GM12892 (cell line): ENCODE measurements at places on chromosomes 2 and 18.

DNA sequence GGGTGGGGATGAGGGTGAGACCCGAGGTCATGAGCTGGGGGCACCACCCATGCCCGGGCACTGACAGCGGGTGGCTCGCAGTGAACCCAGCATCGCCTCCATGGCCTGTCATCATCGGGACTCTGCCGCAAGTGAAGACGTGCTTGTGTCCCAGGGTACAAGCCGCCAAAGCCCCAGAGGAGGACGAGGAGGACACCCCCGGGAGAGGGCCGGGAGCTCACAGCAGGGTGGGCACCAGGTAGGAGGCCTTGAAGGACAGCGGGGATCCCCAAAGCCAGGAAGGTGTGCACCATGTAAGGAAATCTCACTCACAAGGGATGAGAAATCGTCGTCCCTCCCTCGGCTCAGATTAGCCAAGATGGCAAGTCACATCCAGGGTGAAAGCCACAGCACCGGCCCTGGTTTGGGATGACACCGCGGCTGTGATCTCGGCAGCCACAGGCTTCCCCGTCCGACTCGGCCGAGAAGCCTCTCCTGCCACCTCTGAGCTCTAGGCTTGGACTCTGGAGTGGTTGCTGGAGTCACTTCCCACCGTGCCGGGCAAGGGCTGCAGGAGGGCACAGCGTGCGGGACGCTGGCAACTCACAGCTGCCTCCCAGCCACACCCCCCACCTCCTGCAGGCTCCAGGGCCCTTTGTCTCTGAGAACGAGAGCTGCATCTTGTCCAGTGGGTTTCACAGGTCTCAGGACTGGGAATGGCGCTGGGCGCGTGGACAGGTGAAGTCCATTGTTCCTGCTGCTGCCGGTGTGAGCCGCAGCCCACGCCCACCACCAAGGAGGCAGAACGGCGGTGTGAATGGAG, 81.6 kb upstream of the CTDP1 start:
- DNase-seq: no peak

GRCh38 chr18:59060551-59060950, 79.1 kb upstream of the SEC11C start:
- no peak for DNase-seq

DNA sequence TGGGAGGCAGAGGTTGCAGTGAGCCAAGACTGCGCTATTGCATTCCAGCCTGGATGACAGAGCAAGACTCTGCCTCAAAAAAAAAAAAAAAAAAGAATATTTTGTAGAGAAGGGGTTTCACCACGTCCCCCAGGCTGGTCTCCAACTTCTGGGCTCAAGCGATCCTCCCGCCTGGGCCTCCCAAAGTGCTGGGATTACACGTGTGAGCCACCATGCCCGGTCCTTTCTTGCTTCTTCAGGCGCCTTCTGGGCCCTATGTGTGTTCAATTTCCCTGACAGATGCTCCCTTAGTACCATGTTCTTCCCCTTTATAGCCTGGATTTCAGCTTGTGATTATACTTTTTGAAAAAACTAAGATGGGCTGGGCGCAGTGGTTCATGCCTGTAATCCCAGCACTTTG, 9.8 kb downstream of the ZFP36L2 start:
- no peak for DNase-seq

GRCh38 chr18:9637036-9637767, 22.8 kb upstream of the PPP4R1 start:
- DNase-seq: no peak

DNA sequence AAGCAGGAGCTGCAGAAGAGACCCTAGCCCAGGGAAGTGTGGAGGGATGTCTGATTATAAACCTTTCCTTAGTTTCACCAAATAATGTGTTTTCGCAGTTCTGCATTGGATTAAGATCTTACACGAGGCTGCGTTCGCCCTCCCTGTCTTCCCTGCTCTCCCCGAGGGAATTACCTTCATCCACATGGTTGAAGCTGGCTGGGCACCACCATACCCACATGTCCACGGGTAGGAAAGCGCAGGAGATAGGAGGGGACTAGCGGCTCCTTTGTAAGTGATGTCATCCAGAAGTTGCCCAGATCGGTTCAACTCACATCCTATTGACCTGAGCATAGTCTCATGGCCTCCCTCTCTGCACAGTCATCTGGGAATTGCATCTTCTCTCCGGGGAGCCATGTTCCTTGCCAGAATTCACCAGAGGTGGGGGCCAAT, 1.1 kb downstream of the TTL start:
- DNase-seq: no peak

DNA sequence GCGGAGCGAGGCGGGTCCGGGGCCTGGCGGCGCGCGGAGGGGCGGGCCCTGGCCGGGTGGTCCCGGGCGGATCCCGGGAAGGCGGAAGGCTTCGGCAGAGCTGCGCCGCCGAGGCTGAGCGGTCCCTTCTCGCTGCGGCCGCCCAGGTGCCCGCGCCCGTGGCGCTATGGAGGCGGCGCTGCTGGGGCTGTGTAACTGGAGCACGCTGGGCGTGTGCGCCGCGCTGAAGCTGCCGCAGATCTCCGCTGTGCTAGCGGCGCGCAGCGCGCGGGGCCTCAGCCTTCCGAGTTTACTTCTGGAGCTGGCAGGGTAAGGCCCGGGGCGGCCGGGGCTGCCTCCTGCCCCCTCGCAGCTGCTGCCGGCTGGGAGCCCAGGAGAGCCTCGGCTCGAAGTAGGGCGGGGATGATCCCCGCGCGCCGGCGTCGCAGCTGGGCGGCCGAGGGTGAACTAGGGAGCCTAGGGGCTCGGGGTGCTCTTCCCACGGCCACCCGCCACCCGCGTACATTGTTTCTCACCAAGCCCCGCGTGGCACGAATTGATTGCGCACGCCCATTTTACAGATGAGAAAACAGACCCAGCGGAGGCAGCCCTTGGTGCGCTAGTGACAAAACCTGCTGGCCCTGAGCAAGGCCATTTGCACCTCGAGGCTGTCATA, at the start of gene SLC66A3:
SLC66A3 (plus strand) TSS at position 87 of the 655 bp plus-strand sequence; CDS start at position 167, 80 bp downstream.
- peak; percentile 40 for DNase-seq

- DNase-seq: no peak
Observed at GRCh38 chr2:58336416-58336815, 95.3 kb upstream of the FANCL start.

- peak; percentile 52 for DNase-seq
Observed at GRCh38 chr2:130873700-130874346, 37.1 kb downstream of the ARHGEF4 start.

DNA sequence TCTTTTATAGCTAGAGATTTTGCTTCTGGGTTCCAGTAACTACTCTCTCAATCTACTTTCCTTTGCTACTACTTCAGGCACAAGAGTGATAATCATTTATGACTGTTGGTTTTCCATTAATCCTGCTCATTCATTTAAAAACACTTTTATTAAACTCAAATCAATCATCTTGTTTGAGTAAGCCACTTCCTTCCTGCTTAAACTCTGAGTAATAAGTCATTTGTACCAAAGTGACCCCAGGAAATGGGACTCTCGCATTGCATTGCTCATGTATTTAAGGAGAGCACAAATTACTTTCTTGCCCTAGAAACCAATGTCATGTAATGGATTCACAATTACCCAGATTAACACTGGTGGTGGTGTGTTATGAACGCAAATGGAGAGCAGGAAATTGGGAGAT, 270.7 kb upstream of the HNMT start:
- no peak for DNase-seq

DNA sequence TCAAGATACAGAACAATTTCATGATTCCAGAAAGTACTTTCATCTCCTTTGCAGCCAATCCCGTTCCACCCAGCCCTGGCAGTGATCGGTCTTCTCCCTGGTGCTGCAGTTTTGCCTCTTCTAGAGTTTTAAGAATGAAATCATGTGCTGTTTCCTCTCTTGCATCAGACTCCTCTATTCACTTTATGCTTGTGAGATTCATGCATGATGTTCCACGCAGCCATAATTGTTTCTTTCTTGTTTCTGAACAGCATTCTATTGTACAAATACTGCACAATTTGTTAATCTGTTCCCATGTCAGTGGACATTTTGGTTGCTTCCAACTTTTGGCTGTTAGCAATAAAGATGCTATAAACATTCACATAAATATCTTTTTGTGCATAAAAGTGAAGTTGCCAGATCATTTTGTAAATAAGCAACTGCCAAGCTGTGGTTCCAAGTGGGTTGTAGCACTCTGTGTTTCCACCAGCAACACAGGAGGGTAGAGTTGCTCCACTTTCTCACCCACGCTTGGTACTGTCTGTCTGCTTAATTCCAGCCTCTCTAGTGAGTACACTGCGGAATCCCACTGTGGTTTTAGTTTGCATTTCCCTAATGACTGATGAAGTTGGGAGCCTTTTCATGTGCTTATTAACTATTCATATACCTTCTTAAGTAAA, 104.5 kb downstream of the TWIST2 start:
- no peak for DNase-seq

DNA sequence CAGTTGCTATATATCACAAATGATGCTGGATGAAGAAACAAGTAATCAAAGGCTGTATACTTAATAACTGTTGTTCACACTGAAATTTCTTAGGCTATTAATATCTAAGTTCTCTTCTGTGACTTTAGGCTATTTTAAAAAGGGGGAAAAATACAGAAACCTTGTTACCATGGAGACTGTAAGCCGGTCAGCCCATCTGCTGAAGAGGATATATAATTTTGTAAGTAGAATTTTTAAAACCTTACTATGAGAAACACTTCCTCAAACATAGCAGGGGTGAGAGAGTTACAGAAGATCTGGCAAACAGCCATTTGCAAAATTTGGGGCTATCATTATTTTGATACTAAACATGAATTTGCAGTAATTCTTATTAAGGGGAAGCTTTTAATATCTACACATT, 27.8 kb downstream of the CACNB4 start:
- peak; percentile 34 for DNase-seq

GRCh38 chr2:115880558-115880957, 1438.1 kb downstream of the DPP10 start:
- no peak for DNase-seq

DNA sequence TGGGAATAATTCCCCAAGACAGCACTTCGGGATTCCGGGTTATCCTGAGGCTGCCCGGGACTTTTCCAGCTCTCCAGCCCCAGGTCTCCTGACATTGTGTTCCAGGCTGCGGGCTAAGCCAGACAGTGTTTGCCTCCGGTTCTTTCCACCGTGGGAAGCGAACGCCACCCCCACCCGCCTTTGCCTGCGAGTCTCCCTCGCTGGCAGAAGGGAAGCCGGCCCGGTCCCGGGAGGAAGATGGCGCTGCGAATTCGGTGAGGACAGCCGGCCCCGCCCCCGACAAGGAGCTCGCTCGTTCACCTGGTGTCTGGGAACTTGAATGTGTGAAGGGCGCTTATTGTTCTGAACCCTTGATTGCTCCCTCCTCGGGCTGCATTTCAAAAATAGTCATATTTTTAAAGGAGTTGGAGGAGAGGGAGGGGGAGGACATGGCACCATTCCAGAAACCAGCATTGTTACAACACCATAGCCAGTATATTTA, 2.9 kb downstream of the LRATD1 start:
- no peak for DNase-seq

GRCh38 chr18:11183637-11184036, 34.3 kb upstream of the PIEZO2 start:
- DNase-seq: no peak

GRCh38 chr2:96806468-96807126, 9.5 kb upstream of the CNNM3 start:
- DNase-seq: no peak

DNA sequence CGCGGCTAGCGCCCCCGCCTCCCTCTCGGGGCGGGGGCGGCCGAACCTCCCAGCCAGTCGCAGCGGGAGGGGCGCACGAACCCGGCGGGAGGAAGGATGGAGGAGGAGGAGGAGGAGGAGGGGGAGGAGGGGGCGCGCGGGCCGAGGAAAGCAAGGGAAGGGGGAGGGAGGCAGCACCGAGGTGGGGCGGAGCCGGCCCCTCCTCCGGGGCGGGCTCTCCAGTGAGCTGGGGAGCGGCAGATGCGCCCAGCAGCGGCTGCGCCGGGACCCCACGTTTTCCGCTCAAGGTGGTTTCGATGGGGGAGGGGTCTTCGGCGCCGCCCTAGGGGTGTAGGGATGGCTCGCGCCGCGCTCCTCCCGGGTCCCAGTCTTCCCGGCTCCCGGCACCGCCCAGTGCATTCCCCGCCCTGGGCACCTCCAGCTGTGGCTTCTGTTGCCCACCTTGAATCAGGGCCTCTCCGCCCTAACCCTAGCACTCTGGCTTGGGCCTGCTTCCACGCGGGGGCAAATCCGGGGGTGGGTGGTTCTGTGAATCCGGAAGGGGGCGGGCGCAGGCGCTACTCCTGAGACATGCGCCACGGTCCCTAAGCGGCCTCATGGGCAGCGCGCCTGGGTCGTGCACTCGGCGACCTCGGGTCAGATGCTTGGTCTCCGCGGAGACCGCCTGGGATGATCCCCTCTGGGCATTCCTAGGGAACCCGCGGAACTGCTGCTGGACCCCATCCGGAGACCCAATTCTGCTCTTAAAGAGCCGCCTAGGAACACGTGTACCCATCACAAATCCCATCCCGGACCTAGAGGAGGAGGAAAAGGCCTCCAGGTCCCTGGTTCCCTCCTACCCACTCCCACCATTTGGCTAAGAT, at the start of gene FBXO41:
FBXO41 (minus strand) TSS at position 183 of the 863 bp plus-strand sequence. CDS start 14,848 bp downstream, outside the sequence.
- peak; percentile 82 for DNase-seq

DNA sequence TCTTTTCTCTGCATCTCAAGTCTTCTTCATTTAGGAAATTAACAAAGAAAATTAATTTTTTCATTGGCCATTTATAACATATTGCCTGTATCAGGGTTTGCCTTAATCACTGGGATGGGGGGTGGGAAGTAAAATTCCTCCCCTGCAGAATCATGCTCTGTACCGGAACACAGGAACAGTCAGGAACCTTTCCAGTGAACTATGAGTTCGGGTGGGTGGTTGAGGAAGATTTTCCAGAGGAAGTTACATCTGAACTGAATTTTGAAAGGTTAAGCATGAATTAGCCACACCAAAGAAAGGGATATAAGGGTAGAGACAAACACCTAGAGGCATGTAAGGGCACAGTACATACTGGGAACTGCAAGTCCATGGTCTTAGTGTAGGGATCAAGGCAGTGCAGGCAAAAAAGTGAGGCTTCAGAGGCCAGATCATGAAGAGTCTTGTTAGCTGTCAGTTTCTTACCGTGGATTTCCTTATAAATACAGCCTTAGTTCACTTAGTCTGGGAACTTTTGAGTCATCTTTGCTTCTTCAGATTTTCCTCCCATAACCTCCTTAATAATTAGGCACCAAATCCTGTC, 55.6 kb downstream of the FAM117B start:
- no peak for DNase-seq

GRCh38 chr2:10174173-10174572, 51.6 kb downstream of the RRM2 start:
- DNase-seq: no peak

- DNase-seq: no peak
Observed at GRCh38 chr2:64944484-64944883, 44.7 kb upstream of the SLC1A4 start.

- DNase-seq: no peak
Observed at GRCh38 chr2:47054036-47054555, 101.0 kb downstream of the STPG4 start.

DNA sequence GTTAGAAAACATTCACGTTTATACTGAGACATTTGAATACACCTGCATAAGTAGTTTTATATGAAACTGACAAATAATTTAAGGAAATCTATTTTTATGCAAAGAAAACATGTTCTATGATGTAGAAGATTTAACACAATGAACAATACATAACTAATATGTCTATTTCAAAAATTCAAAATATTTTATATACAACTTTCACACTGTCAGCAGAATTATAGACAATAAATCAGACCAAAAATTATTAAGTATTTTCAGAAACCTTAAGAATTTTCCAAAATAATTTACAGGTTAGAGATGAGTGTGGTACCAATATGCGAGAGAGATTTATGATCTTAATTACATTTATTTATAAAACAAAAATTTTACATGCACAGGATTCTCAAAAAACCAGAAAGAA, 1561.0 kb upstream of the ZEB2 start:
- no peak for DNase-seq
